Fibroblast of lung (primary cell): ENCODE measurements at places on chromosomes 2 and 18. TPM values are rescaled to one million over a fixed set of nuclear protein-coding genes. Genes with fewer than 3 reads are reported as not detected.
A peak's percentile ranks its signal among the peaks of the same experiment; 100 is the strongest.

Gene CNGA3
- total RNA-seq: under 0.01 TPM in 2 replicates

DNA sequence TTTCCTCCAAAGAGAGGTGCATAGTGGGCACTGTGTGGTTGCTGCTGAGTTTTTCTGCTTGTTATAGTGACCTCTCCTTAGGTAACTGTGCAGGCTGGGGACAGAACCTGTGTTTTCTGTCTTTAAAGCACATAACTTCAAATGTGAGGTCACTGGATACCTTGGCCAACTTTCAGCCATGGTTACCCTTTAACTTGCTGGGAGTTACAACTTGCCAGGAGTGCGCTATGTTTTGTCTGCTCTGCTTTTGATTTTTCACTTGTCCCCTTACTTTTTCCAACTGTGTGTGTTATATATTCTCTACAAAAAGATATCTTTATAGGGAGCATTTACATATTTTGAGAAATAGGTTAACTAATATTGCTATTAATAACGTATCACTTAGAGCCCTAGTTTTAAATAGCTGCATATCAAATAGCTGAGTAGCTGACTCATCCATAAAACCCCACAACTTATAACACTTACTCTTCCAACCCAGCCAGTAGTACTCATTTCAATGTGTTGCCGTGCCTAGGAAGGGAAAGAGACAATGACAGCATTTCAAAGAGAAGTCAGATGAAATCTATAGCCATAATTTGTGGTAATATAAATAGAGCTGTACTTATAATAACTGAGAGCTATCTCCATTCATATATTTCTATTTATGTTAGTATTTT, 51.6 kb downstream of the DPP4 start:
- no peaks in the 10 kb centered on the region for H3K27me3 ChIP-seq
- H3K4me1 ChIP-seq: peaks cover 15% of the 10 kb centered on the region
- no peaks in the 10 kb centered on the region for H3K36me3 ChIP-seq

DNA sequence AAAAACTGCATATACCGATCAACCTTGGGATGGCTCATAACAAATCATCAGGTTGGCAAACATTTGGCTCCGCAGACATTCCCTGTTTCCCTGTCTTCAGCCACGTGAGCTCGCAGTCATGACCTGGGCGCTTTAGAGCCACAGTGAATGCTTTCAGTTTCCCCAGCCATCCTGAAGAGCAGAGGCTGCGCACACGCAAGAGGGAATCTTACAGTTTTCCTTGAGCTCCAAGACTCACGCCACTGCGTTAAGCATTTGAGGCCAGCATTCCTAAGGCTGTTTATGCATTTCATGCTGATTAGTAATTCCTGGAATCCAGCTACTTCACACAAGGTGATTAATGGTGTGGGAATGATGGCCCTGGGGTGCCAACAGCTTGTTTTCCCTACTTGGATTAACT, 95.1 kb downstream of the MTCL1 start:
- H3K27ac ChIP-seq: peak overlapping the region; percentile 98
- peak; percentile 97 for DNase-seq
- H3K4me3 ChIP-seq: no peak overlapping the region
- peaks cover 40% of the 10 kb centered on the region for H3K4me1 ChIP-seq

DNA sequence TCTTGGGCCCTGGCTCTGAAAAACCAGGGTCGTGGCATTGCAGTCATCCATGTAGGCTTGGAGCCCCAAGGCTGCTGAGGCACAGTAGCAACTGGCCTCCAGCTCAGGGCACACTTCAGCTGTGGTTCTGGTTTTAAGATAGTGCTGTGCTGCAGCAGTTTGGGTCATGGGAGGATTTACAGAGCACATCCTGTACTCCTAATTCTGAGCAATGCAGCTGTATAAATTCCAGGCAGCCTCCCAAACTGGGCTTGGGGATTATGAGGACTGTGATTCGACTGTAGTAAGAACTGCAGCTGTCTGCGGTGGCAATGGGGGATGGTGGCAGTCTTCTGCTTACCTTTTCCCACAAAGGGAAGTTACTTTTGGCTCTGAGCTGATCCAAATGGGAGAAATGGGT, 536.3 kb upstream of the GCFC2 start:
- no peak for DNase-seq
- no peaks in the 10 kb centered on the region for H3K36me3 ChIP-seq
- H3K27ac ChIP-seq: no peak overlapping the region
- no peaks in the 10 kb centered on the region for H3K27me3 ChIP-seq

GRCh38 chr18:811892-812375, at the start of gene YES1:
Gene YES1 (minus strand): TSS chr18:812242. CDS start chr18:756827, 55,415 bp downstream.
- H3K36me3 ChIP-seq: no peaks in the 10 kb centered on the region
- no peaks in the 10 kb centered on the region for H3K27me3 ChIP-seq
- peak; percentile 66 for DNase-seq
- peaks cover 3% of the 10 kb centered on the region for H3K4me1 ChIP-seq

DNA sequence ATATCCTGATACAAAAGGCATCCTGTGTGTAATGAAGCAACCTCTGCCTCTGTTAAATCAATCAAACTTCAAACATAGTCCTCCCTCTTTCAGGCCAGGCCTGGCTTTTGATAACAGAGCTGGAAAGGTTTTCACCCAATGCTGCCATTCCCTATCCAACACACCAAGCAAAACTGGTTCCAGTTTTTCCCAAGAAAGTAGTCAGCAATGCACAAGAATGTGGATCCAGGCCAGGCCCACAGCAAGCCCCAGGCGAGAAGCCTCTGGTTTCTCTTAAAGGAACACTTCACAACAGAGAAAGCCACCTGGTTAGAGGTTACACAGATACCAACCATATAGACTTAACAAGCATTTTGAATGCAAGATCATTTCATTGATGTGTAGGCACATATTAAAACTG, 49.2 kb upstream of the CCDC150 start:
- no peaks in the 10 kb centered on the region for H3K36me3 ChIP-seq
- no peak overlapping the region for H3K27ac ChIP-seq
- no peaks in the 10 kb centered on the region for H3K4me1 ChIP-seq
- peaks cover 7% of the 10 kb centered on the region for H3K27me3 ChIP-seq
- no peak overlapping the region for H3K4me3 ChIP-seq

- H3K4me1 ChIP-seq: no peaks in the 10 kb centered on the region
- no peaks in the 10 kb centered on the region for H3K36me3 ChIP-seq
- no peak overlapping the region for H3K27ac ChIP-seq
- DNase-seq: no peak
Observed at GRCh38 chr18:32822197-32822596, 49.4 kb upstream of the KLHL14 start.

GRCh38 chr2:217846321-217846743, 156.5 kb downstream of the TNS1 start:
- H3K36me3 ChIP-seq: peaks cover 14% of the 10 kb centered on the region
- no peaks in the 10 kb centered on the region for H3K27me3 ChIP-seq

- no peaks in the 10 kb centered on the region for H3K36me3 ChIP-seq
- no peaks in the 10 kb centered on the region for H3K4me1 ChIP-seq
- no peak overlapping the region for H3K27ac ChIP-seq
- H3K4me3 ChIP-seq: no peak overlapping the region
- no peak for DNase-seq
Observed at GRCh38 chr2:44932564-44933392, 8.7 kb upstream of the SIX3 start.

- no peaks in the 10 kb centered on the region for H3K27me3 ChIP-seq
- H3K27ac ChIP-seq: no peak overlapping the region
- DNase-seq: no peak
- H3K4me1 ChIP-seq: no peaks in the 10 kb centered on the region
Observed at GRCh38 chr2:126798276-126799140, 100.2 kb upstream of the TEX51 start.

DNA sequence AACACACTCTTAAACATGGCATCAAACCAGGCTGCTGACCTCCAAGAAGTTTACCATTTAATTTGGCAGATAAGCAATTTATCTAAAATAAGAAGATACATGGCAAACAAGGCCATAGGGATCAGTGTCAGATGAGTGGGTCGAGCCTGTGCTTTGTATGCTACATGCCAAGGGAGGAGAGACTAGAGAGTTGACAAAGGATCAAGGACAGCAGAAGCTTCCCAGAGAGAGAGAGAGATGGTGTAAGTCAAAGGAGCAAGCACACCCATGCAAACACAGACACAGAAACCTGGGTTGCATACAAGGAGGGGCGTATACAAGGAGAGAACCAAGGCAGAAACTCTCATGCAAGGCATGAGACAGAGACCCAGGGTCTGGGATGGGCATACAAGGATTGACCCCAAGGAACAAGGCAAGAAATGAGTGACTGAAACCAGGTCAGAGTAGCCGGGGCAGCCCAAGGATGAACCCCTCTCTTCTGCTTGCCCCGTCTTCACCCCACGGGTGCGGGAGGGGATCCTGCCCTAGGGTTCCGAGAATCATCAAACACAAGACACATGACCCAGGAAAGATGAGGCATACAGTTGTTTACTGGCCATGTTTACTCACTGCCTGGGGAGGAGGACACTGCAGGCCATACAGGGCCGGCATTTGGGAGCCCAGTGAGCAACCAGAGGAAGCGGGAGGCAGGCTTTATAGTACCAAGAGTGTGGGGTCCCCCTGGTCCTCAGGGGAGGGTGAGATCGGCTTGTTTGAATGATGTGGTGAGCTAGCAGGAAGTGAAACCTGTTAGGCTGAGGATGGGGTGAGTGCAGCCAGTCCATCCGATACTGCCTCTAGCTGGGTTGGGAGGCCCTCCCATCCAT, 529.2 kb upstream of the ID2 start:
- no peak overlapping the region for H3K4me3 ChIP-seq
- H3K36me3 ChIP-seq: no peaks in the 10 kb centered on the region
- H3K27me3 ChIP-seq: no peaks in the 10 kb centered on the region
- H3K4me1 ChIP-seq: peaks cover 6% of the 10 kb centered on the region

DNA sequence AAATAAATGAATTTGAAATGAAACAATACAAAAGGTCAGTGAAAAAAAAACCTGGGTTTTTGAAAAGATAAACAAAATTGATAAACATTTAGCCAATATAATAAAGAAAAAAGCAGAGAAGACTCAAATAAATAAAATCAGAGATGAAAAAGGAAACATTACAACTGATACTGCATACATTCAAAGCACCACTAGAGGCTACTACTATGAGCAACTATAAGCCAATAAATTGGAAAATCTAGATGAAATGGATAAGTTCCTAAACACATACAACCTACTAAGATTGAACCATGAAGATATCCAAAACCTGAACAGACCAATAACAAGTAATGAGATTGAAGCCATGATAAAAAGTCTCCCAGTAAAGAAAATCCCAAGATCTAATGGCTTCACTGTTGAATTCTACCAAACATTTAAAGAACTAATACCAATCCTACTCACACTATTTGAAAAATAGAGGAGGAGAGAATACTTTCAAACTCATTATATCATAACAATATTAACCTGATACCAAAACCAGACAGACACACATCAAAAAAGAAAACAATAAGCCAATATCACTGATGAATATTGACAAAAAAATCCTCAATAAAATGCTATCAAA, 80.8 kb upstream of the CERS6 start:
- no peaks in the 10 kb centered on the region for H3K27me3 ChIP-seq
- no peak overlapping the region for H3K4me3 ChIP-seq
- H3K4me1 ChIP-seq: no peaks in the 10 kb centered on the region
- DNase-seq: no peak
- no peak overlapping the region for H3K27ac ChIP-seq
- H3K36me3 ChIP-seq: no peaks in the 10 kb centered on the region

DNA sequence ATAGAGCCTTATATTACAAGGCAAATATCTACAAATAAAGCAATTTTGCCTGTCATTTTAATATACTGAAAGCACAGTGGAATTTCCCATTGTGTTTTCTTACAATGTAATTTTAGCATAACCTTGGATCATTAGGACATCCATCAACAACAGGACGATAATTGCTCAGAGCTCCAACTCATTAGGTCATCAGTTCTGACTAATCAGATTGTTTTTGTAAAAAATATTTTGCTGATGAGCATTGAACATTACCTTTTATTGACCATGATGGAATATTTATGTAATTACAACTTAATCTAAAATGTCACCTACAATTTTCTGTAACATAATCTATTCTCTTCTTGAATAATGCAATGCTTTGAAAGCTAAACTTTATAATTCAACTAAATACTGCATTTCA, 215.3 kb upstream of the DSEL start:
- no peak overlapping the region for H3K4me3 ChIP-seq
- H3K4me1 ChIP-seq: no peaks in the 10 kb centered on the region
- H3K27me3 ChIP-seq: no peaks in the 10 kb centered on the region
- peak; percentile 71 for DNase-seq
- H3K27ac ChIP-seq: no peak overlapping the region

DNA sequence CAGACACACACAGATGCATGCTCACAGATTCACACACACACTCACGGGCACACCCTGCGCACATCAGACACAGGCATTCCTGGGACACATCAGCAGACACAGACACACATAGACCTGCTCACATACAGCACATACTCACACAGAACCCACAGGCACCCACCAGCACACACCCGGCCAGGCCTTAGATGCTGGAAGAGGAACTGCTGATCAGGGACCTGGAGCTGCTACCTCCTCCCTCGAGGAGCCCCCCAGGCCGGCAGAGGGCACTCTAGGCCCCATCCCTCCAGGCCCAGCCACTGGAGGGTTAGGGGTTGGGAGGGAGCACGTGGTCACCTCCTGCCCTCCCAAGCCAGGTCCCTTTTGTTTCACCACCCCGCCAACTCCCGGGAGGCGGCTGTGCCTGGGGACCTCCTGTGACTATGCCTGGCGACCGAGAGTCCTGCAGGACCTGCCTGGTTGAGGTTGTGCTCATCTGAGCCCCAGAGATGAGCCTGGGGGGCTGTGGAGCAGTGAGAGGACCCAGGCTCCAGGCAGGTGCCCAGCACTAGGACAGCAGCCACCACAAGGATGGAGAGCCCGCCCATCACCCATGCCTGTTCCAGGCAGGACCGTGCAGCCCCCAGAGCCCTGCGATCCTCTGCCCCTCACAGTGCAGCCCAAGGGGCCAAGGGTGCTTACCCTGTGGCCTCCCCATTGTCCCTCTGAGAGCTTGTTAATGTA, 21.0 kb upstream of the PTMA start:
- H3K4me3 ChIP-seq: no peak overlapping the region
- DNase-seq: peak; percentile 42
- no peaks in the 10 kb centered on the region for H3K4me1 ChIP-seq
- no peaks in the 10 kb centered on the region for H3K36me3 ChIP-seq

DNA sequence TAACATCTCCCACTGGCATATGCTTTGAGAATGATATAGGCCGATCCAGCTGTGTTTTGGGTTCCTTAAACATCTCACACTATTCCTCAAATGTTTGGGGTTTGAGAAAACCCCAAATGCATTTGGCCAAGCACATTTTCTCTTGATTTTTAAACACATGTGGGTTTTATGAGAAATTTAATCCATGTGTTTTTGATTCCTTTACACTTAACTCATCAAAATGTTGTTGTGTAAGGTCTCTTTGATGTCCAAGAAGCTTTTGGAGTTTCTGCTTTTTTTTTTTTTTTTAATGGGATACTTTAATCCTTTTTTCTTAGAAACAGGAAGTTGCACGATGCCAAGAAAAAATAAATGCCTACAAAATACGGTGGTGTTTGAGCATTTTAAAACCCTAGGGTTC, 339.8 kb upstream of the TCF4 start:
- no peak overlapping the region for H3K27ac ChIP-seq
- no peaks in the 10 kb centered on the region for H3K27me3 ChIP-seq
- H3K4me3 ChIP-seq: no peak overlapping the region

- H3K36me3 ChIP-seq: no peaks in the 10 kb centered on the region
- no peaks in the 10 kb centered on the region for H3K4me1 ChIP-seq
Observed at GRCh38 chr2:88855620-88856408, 164.3 kb downstream of the RPIA start.
